ENCODE measurements at places on chromosomes 3 and 15.

- peak; percentile 44 for DNase-seq
Observed at GRCh38 chr3:140863580-140864009, 78.0 kb upstream of the SLC25A36 start.

DNA sequence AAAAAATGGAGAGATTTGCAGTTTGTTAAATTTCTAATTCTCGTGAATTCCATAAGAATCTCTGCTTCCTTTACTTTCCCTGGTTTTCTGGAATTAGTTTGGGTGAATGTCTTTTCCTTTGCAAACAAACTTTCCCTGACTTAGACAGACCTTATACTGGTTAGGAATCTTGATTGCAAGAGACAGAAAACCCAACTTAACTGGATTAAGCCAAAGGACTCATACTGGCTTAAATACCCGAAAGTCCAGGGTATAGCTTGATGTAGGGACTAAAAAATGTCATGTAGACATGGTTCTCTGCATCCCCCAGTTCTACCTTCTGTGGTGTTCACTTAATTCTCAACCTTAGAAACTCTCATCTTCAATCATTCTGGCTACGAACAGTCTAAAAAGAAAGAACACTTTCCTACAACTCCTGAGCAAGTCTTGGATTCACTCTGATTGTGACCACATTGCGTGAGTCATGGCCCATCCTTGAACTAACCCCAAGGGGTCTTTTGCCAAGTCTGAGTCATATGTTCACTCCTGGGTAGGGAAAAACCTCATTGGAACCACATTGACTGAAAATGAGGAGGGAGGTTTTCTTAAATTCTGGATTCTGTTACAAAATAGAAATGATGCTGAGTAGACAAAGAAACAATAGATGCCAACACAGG, 136.0 kb upstream of the DAZL start:
- DNase-seq: no peak

- no peak for DNase-seq
Observed at GRCh38 chr15:74664028-74664616, 31.7 kb downstream of the EDC3 start.

DNA sequence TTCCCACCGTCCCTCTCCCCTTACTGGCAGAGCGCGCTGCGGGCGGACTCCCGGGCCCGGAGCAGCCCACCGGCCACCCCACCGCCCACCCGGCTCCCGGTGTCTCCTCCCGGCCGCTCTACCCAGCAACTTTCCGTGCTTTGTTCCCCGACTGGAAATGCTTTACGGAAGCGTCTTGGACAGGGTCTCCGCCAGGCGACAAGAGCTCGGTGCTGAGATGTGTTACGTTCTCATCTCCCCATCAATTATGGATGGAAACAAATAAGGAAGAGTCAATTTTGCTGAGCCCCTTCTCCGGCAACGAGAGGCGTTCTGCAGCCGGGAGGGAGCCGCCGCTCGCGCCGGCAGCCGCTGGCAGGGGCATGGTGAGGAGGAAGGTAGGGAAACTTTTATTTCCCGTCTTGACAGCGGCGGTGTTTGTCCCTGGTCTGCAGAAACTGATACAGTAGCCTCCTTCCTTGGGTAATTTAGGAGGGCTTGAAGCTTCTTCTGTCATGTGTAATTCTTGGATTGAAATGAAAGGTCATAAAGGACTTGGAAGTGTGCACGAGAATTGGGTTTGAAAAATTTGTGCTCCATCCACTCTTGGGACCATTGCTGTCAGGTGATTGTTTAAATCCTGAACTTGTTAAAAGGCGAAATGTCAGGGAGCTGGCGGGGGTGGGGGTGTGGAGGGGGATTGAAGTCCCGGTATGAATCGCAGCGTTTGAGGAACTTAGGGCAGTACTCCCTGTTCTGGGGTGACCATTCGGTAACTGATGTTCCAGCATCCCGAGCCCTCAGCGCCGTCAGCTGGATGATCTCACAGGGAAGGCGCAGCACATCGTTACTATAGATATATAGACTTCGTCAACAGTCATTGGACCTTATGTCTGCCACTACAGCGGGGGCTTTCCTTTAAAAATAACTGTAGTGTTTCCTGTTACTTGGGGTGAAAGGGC, 1.5 kb downstream of the SEMA6D start:
- DNase-seq: peak; percentile 12

- DNase-seq: no peak
Observed at GRCh38 chr3:38022301-38022700, 7.1 kb downstream of the PLCD1 start.

DNA sequence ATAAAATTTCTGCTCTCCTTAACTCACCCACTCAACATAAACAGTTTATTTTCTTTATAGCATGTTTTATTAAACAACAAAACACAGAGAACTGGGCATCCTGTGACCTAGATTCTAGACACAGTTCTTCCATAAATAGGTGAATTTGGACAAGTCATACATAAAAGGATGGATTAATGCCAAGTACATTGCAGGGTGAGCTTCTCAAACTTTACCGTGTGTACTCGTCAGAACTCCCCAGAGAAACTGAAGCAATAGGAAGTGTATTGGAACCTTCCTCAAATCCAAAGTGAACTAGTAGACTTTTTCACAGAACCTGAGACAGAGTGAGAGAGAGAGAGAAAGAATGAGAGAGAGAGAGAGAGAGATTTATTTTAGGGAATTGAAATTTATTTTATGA, 139.7 kb downstream of the CD47 start:
- no peak for DNase-seq

All from NCI-H2227 treated with DMSO at 0.1 percent for 48 hours (cell line).